ENCODE measurements at places on chromosomes 6 and 20.

- no peak for DNase-seq
Measured at GRCh38 chr6:140789466-140789865, 1343.3 kb upstream of the GJE1 start.

GRCh38 chr6:142045380-142046278 is 87.1 kb upstream of the GJE1 start:
- DNase-seq = no peak

- DNase-seq = no peak
Measured at GRCh38 chr6:4368649-4369048, 233.3 kb upstream of the ECI2 start.

GRCh38 chr20:17658648-17658993 is 23.4 kb downstream of the RRBP1 start:
- DNase-seq = no peak

Data from thymus (tissue), 14 donors.